ENCODE measurements at places on chromosomes 2 and 18.

- DNase-seq: peak; percentile 49
These were observed 53.9 kb upstream of the CYTIP start for GRCh38 chr2:157497638-157498314.

GRCh38 chr2:18545384-18545783, 15.1 kb downstream of the RDH14 start:
- peak; percentile 37 for DNase-seq

GRCh38 chr2:120176526-120176925, 46.7 kb downstream of the TMEM185B start:
- DNase-seq: no peak

- no peak for DNase-seq
These were observed 36.7 kb downstream of the LDLRAD4 start for GRCh38 chr18:13254971-13255927.

DNA sequence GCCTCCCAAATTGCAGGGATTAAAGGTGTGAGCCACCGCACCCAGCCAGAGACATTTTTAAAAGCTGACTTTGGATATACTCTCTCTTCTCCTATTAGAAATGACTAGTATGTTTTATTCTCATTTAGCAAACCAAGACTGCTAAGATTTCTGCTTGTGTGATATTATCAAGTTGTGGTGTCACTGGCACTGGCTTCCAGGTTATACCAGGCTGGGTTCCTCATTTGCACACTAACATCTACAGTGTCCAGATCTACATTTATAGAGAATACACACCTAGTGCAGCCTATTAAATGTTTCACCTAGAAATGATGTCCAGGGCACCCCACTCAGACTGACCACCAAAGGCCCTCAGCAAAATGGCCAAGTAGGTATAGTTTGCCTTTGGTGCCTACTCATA, 265.3 kb upstream of the STON1 start:
- no peak for DNase-seq

DNA sequence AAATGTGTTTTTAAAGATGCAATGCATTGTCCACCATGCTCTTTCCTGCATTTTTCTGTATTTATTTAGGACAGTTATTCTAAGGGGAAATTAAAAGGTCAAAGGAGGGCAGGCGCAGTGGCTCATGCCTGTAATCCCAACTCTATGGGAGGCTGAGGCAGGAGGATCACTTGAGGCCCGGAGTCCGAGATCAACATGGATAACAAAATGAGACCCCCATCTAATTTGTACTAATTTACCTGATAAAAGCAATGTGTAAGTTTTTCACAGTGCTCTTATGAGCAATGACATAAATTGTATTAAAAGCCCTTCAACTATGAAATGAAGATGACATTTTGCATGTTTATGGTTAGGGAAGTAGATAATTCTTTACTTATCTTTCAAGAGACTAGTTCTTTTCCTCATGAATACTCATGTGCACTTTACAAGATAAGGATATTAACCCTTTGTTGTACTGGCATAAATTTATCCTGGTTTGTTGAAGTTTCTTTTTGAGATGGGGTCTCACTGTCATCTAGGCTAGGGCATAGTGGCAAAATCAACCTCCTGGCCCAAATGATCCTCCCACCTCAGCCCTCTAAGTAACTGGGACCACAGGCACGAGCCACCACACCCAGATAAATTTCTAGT, 9.7 kb downstream of the HSBP1L1 start:
- no peak for DNase-seq

GRCh38 chr2:137675584-137676327, 288.5 kb upstream of the HNMT start:
- DNase-seq: no peak

- DNase-seq: no peak
These were observed 67.8 kb downstream of the NCKAP1 start for GRCh38 chr2:182970486-182970885.

DNA sequence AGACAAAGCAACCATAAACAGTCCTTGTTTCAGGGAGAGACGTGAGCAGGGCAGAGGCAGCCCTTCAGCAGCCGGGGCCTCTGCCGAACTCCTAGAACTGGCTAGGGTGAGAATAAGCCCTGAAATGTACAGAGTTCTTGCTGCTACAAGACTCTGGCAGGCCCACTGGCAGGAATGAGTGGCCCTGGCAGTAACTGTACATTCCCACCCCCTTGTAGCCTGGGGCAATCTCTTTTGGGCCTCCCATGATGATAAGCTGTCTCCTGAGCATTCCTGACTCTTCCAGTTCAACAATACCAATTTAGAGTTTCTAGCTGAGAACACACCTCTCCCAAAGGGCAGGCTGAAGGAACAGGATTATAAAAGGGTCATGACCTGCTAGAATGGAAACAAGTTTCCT, 54.3 kb downstream of the HAUS1 start:
- DNase-seq: peak; percentile 34

DNA sequence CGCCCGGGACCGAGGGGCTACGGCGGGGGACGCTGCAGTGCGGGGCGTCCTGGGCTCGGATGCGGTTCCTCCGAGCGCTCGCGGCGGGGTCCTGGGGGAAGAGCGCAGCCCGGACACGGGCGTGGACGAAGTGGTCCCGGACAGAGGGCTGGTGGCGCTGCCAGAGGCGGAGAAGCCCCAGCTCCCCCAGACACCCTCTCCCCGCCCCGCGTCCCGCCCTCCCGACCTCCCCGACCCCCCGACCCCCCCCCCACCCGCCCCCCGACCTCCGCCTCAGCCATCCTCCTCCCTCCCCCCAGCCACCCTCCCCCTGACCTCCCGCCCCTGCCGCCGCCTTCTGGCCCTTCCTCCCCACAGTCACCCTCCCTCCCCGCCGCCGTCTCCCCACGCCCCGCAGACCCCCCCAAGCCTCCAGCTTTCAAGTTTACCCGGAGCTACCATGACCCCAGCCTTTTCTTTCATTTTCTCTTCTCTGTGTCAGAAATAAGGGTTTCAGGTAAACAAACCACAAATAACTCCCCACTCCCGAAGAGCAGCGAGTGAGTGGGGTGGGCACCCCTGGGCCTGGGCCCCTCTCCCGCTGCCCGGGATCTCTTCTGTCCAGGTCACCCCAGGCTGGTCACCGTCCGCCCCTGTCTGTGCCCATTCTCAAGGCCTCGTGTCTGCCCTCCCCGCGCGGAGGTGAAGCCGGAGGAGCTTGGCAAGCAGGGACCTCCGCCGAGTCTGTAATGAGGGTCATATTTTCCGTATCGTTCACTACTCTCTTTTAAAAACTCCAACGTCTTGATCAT, 5.1 kb downstream of the NFATC1 start:
- no peak for DNase-seq

- peak; percentile 27 for DNase-seq
These were observed 40.4 kb upstream of the FAM124B start for GRCh38 chr2:224442071-224442967.

- DNase-seq: peak; percentile 48
These were observed 37.9 kb downstream of the SLC38A11 start for GRCh38 chr2:164917296-164917903.

- DNase-seq: peak; percentile 82
These were observed 161.3 kb downstream of the HAUS1 start for GRCh38 chr18:46265196-46266156.

DNA sequence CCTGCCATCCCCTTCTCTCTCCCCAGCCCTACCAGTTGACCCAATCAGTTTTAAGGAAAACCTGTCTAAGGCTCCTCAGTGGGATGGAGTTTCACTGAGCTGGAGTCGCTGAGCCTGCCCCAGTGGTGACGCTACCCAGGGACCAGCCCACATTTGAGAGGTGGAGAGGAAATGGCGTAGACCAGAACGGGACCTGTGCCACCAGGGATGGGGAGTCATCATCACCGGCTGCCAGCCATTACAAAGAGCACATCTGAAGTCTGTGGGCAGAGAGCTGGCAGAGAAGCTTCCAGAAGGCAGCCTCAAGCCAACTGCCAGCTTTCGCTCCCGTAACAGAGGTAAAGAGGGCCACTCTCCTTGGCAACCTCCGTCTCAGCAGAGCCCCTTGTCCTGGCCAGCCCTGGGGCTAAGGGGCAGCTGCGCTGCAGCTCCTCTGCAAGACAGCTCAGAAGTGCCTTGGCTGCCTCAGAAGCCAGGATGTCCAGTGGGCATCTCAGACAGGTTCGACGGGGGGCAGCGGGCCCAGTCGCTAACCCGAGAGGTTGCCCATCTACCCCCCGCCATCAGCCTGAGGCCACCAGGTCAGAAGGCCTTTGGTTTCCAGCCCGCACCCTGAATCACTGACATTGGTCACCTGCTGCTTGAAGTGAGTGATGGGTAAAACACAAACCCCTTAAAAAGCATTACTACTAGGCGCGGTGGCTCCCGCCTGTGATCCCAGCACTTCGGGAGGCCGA, 15.4 kb downstream of the SDC1 start:
- DNase-seq: no peak

DNA sequence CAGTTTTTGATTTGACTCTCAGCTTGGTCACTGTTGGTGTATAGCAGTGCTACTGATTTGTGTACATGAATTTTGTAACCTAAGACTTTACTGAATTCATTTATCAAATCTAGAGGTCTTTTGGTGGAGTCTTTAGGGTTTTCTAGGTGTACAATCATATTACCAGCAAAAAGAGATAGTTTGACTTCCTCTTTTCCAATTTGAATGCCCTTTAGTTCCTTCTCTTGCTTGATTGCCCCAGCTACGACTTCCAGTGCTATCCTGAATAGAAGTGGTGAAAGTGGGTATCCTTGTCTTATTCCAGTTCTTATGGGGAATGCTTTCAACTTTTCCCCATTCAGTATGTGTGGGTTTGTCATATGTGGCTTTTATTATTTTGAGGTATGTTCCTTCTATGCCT, 312.9 kb upstream of the REV1 start:
- no peak for DNase-seq

GRCh38 chr18:49155410-49155809, 204.6 kb upstream of the SMAD7 start:
- no peak for DNase-seq

DNA sequence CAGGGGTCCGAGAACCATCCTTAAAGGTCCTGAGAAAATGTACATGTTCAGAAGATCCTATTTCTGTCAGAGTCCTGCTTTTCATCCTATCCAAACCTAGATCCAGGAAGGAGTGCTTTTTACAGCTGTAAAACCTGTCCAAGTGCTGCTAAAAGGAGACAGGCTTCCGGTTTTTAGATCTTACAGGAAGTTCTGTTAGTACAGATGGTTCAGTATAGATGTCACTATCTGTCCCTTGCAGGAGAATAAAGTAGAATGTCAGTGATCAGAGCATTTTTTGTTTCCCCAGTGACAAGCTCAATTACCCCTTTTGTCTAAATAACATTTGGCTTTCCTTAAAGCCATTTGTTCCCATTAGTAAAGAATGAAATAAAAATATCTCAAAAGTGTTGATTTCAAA, 98.3 kb downstream of the NRP2 start:
- DNase-seq: no peak

DNA sequence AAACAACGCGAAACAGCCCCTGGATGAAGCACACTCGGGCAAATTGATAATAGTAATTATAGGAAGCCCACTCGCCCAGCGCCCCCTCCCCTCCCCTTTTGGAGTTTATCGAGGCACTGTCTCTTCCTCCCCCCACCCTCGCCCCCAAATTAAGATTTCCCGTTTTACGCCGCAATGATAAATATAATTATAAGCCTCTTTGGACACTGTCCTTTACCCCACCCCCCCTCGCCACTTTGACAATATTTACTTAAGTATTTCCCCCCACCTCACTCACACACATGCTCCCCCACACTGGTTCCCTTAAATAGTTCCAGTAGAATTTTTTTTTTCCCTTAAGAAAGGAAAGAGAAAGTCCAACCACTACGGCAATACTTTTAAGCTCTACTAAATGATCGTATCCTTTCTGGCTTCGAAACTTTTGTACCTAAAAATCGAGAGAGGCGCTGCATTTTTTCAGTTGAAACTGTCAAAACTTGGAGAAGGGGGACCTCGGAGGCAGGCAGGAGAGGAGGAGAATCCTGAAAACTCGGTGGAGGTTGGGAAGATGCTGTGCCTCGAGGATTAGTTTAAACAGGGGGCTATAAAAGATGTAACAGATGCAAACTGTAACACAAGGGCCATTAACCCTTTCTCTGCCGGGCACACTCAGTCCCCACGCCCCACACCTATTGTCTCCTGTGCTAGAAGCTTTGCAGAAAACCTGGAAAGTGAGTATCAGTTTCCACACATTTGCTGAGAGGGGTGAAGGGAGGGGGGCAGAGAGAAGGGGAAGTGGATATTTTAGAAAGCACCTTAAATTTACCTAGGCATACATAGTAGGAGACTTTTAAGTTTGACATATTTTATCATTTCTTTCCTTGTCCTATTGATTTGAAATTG, 1.8 kb downstream of the ZEB2 start:
- DNase-seq: no peak

- DNase-seq: peak; percentile 77
These were observed 48.5 kb downstream of the MAP4K4 start for GRCh38 chr2:101745711-101746694.

GRCh38 chr2:238945433-238946150, 97.7 kb downstream of the TWIST2 start:
- DNase-seq: peak; percentile 56

DNA sequence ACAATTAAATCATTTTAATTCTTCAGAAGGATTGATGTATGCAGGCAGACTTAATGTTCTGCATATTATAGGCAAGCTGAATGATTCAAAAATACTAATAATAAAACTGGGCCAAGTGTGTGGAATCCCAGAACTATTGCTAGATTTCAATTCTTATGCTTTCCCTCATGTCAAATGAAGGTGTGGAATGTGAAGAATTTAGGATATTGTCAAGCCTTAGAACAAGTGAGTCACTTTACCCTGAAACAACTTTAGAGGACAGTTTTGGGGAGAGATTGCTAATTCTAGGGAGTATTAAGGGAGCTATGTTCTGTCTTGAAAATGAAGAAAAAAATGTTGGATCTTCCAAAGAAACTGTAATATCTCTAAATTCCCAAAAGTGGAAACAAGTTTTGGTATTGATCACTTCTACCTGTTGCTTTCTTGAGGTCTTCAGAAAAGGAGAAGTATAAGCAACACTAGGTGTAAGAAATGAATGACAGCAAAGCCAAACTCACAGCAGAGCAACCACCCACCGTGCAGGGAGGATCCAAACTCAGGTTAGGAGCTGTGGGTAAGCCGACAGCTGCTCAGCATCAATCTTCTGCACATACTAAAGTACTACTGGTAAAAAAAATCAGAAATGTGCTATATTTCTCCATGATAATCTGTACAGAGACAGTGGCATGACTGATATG, 818.1 kb downstream of the SLC4A3 start:
- peak; percentile 5 for DNase-seq

- no peak for DNase-seq
These were observed 146.3 kb upstream of the THUMPD2 start for GRCh38 chr2:39925312-39925711.

DNA sequence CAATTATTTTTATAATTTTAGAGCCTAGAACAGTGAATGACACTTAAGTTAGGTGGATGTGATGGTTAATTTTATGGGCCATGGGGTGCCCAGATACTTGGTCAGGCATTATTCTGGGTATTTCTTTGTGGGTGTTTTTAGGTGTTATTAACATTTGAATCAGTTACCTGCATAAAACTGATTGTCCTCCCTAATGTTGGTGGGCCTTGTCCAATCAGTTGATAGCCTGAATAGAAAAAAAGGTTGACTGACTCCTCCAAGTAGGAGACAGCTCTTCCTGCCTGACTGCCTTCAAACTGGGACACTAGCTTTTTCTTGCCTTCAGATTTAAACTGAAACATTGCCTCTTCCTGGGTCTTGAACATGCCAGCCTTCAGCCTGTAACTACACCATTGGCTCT, 312.9 kb upstream of the FIGN start:
- DNase-seq: no peak

- peak; percentile 90 for DNase-seq
These were observed 51.2 kb downstream of the MBP start for GRCh38 chr18:77081390-77081778.
